Activated CD8-positive, alpha-beta memory T cell treated with anti-CD3 and anti-CD28 coated beads for 48 hours (primary cell): ENCODE measurements at places on chromosomes 2 and 18.

- no peak for DNase-seq
These were observed 149.8 kb downstream of the RTP5 start for GRCh38 chr2:242019344-242019743.

DNA sequence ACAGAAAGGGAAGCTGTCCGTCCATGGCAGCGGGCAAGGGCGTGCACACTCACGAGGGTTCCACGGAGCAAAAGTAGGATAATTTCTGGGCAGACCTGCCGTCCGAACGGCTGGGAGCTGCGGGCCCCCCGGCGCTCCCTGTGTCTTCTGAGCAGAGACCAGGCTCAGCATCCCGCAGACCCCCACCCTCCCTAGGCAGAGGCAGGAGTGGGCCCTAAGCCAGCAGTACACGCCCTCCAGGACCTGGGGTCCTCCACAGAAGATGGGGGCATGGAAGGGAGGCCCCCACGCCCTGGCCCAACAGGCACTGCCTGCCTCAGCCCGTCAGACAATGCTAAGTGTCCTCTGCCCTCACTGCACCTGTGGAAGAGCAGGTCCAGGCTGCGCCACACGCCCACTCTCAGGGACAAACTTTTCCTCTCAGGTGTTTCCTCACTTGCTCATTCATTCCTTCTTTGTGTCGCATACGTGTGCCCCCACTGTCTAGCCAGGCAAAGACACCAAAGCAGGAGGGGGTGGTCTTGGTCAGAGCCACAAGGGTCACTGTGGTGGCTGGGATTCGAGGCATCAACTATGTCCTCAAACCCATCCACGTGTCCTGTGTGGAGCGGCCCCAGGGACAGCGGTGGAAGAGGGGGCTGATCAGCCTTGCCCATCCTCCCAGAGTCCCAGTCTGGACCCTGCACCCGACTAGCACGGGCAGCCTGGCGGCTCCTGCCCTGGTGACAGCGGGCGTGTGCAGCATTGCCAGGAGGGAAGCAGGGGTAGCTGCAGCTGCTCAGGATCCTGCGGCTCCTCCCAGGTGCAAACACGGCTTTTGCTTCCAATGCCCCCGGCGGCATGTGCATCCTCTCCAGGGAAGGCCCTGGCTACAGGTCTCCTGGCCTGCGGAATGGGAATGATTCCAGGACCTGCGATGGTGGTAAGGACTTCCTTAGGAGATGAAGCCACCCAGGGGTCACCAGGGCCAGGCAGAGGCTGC lies 2.4 kb upstream of the GPC1 start:
- no peak for DNase-seq

GRCh38 chr2:81002906-81003305 lies 698.4 kb upstream of the LRRTM1 start:
- no peak for DNase-seq

- no peak for DNase-seq
These were observed 801.3 kb downstream of the ERBB4 start for GRCh38 chr2:211737282-211737681.

DNA sequence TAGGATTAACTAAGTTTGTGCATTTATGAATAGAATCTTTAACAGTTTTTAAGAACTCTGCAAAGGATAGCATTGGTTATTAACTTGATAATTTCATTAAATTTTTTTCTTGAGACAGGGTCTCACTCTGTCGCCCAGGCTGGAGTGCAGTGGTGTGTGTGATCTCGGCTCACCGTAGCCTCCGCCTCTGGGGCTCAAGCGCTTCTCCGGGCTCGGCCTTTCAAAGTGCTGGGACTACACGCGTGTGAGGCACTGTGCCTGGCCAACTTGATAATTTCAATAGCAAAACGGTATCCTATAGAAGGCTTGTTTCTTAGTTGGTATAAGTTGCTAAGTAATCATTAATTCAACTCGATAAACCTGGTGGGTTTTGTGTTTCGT lies 38.0 kb downstream of the ADNP2 start:
- no peak for DNase-seq

- no peak for DNase-seq
These were observed 87.8 kb downstream of the UPP2 start for GRCh38 chr2:158189526-158189925.

- no peak for DNase-seq
These were observed 45.6 kb upstream of the GREB1L start for GRCh38 chr18:21196426-21196825.

DNA sequence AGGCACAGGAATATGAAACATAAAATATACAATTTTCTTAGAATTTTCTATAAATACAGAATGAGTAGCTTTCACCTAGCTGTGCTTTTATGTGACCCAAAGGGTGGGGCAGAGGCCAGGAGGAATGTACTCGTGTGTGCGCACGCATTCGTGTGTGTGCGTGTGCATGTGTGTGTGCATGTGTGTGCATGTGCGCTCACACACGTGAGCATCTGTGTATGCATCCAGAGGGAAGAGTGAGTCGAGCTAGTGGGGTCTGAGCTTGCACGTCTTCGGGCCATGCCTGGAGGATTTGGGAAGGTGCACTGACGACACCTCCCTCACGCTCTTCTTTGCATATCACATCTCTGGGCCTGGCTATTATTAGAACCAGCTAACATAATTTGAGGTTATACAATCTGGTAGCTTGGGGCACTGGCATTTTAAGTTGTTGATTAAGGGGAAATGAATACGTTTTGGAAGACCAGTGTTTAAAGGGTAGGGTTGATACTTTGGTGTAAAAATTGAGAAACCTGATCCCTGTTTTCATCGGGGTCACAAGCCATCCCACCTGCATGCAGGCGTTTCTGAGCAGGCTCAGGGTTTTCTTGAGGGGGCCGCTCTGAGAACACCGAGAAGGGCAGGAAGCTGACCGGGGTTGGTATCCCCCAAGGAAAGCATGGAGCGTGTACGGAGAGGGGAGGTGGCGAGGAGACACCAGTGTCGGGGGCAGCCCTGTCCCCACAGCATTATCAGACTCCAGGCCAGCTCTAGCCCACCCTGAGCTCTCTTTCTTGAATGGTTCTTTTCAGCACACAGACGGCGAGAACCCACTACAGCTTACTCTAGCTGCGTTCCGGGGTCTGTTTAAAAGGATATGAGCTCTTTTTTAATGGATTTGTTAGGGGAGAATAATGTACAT lies 85.3 kb downstream of the LRRFIP1 start:
- no peak for DNase-seq

DNA sequence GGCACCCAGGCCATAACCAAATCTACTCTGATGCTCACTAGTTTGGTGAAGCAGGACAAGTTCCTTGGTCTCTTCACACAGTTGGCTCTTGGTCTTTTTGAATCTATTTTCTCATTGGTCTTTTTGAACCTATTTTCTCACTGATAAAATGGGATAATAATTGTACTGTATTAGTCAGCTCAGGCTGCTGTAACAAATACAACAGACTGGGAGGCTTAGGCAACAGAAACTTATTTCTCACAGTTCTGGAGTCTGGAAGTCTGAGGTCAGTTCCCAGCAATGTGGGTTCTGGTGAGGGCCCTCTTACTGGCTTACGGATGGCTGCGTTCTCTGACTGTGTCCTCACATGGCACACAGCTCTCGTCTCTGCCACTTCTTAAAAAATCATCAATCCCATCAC lies 63.5 kb downstream of the C1D start:
- no peak for DNase-seq
